ENCODE measurements at places on chromosomes 12 and 14.
A peak's percentile ranks its signal among the peaks of the same experiment; 100 is the strongest.

DNA sequence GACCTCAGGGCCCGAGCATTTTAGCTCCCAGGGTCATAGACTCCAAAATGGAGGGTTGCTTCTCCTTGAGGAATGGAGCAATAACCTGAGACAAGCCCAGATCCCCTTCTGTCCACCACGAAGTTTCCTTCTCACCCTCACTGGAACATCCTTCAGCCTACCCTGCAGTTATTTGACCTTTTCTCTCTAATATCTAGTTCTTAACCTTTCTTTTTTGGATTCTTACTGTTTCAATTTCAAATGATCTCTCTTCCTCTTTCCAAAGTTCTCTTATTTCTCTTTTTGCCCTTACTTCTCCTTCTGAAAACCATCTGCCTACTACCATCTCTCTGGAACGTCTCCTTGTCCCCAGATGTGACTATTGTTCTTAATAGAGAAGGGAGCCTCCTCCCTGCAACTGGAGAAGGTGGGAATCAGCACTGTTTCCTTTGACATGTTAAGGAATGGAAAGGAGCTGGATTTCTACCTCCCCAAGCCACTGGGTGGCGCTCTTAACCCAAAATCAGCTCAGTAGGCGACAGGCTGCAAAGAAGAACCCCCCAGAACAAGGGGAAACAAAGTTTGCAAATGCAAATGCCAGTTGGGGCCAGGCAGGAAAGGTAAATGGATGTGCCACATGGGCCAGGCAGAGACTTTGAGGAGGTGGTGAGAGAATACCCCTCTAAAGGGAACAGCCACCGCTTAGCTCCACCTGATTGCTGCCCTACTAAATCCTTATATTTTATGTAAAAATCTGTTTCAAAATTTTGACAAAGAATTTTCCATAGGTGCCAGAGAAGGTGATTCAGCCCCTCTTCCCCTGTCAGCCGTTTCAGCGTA lies 22.4 kb upstream of the PDE1B start:
- no peak overlapping the region for H3K27ac ChIP-seq
- H3K4me3 ChIP-seq: no peak overlapping the region
- H3K27me3 ChIP-seq: no peaks in the 10 kb centered on the region
- peaks cover 8% of the 10 kb centered on the region for H3K4me1 ChIP-seq

- peaks cover 2% of the 10 kb centered on the region for H3K27me3 ChIP-seq
- peaks cover 14% of the 10 kb centered on the region for H3K4me1 ChIP-seq
- no peak overlapping the region for H3K4me3 ChIP-seq
- H3K27ac ChIP-seq: no peak overlapping the region
These were observed 239.0 kb upstream of the ATP2B1 start for GRCh38 chr12:89947437-89948270.

GRCh38 chr12:97977870-97978405 lies 515.3 kb downstream of the RMST start:
- H3K4me1 ChIP-seq: no peaks in the 10 kb centered on the region
- H3K36me3 ChIP-seq: no peaks in the 10 kb centered on the region
- H3K27me3 ChIP-seq: no peaks in the 10 kb centered on the region
- no peak overlapping the region for H3K4me3 ChIP-seq

- peaks cover 61% of the 10 kb centered on the region for H3K4me1 ChIP-seq
- H3K36me3 ChIP-seq: peaks cover 40% of the 10 kb centered on the region
- peak; percentile 62 for DNase-seq
These were observed 1.8 kb downstream of the FBXL14 start for GRCh38 chr12:1592444-1593173.

GRCh38 chr12:108455706-108456105 lies 59.4 kb upstream of the FICD start:
- no peak overlapping the region for H3K27ac ChIP-seq
- no peaks in the 10 kb centered on the region for H3K36me3 ChIP-seq
- no peak for DNase-seq
- H3K27me3 ChIP-seq: no peaks in the 10 kb centered on the region
- H3K4me3 ChIP-seq: no peak overlapping the region

DNA sequence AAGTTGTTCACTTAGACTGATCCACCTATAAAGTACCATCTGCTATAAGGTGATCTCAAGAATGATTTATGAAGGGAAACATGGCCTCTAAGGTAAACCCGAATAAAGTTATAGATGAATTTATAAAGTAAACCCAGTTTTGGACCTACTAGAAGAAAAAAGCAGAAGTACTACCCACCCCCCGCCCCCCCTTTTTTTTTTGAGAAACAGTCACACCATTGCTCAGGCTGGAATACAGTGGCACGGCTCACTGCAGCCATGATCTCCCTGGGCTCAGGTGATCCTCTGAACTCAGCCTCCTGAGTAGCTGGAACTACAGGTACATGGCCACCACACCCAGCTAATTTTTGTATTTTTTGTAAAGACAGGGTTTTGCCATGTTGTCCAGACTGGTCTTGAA lies 3.9 kb downstream of the ENTPD5 start:
- H3K27me3 ChIP-seq: no peaks in the 10 kb centered on the region
- H3K4me3 ChIP-seq: no peak overlapping the region
- no peak overlapping the region for H3K27ac ChIP-seq
- no peak for DNase-seq
- H3K4me1 ChIP-seq: peaks cover 11% of the 10 kb centered on the region

DNA sequence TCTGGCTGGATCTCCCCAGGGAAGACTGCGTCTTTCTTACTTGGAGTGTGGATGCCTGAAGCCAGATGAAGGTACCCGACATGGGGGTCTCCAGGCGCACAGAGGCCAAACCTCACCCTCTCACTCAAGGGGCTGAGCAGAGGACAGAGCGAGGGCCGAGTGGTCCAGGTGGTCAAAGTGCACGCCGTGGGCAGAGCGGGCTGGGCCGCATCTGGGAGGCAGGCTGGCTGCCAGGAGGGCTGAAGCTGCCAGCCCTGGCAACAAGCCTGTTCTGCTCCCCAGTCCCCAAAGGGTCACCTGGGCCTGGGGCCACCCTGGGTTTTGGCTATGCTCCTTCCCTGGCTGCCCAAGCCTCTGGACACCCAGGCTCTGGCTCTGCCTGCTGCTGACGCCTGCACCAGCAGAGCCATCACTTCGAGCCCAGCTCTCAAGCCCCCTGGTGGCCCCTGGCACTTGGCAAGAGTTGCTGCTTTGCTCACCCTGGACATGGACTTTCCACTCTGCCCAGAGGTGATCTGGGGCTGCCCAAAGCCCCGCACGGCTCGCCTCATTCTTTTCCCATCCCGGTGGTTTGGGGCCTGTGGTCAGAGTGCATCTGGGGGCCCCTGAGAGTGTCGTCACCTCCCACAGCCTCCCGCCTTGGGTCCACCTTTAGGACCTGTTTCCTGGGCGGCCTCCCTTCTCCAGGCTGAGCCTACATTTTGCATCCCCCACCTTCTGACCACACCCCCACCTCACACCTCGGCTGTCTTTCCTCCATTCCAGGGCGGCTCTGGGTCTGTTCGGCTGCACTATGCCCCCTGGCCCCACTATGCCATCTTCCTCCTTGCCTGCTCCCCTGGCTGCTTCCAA lies 2.8 kb downstream of the ADSS1 start:
- no peaks in the 10 kb centered on the region for H3K27me3 ChIP-seq
- no peak overlapping the region for H3K27ac ChIP-seq
- no peaks in the 10 kb centered on the region for H3K4me1 ChIP-seq
- no peak for DNase-seq
- no peaks in the 10 kb centered on the region for H3K36me3 ChIP-seq
